CD4-positive, alpha-beta T cell treated with Interleukin-17A for 4 hours (primary cell): ENCODE measurements at places on chromosomes 12 and 14.

GRCh38 chr12:19856389-19856788 lies 417.1 kb downstream of the AEBP2 start:
- DNase-seq = no peak

- no peak for DNase-seq
Observed at GRCh38 chr14:96827290-96827689, 30.1 kb downstream of the VRK1 start.

DNA sequence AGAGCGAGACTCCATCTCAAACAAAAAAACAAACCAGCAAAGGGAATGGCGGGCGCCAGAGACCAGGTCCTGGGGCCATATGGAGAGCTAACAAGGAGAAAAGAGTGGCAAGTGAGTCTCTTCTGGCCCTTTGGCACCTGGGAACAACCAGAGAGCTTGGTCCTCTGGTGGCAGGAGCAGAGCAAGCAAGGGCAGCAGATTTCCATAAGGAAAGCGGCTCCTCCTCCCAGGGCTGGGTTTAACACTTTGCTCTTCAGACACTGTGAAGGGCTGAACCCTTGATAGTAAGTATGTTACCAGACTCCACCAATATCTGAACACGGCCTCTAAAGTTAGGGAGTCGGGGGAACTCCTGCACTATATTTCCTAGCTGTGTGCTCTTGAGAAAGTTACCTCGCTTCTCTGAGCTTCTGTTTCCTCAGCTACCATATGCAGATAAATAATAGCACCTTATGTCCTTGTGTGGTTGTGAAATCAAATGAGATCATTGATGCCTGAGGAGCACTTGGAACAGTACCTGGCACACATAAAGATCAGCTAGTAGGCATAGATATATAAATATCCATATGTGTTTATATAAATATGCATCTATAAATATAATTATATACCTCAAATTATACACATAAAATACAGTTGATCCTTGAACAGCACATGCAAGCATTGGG lies 33.4 kb upstream of the PLEKHG6 start:
- no peak for DNase-seq

GRCh38 chr12:57485695-57486094 lies 2.2 kb upstream of the MARS1 start:
- no peak for DNase-seq

DNA sequence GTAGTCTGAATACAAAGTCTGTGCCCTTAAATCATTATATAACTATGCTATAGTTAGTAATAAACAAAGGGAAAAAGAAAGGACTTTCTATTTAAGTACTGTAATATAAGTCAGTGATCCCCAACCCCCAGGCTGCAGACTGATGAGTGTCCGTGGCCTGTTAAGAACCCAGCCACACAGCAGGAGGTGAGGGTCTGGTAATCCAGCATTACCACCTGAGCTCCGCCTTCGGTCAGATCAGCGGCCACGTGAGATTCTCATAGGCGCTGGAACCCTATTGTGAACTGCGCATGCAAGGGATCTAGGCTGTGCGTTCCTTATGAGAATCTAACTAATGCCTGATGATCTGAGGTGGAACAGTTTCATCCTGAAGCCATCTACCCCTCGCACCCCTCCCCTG lies 15.7 kb downstream of the NFYB start:
- DNase-seq = no peak

- no peak for DNase-seq
Observed at GRCh38 chr12:112751844-112752243, 39.7 kb upstream of the RPH3A start.

DNA sequence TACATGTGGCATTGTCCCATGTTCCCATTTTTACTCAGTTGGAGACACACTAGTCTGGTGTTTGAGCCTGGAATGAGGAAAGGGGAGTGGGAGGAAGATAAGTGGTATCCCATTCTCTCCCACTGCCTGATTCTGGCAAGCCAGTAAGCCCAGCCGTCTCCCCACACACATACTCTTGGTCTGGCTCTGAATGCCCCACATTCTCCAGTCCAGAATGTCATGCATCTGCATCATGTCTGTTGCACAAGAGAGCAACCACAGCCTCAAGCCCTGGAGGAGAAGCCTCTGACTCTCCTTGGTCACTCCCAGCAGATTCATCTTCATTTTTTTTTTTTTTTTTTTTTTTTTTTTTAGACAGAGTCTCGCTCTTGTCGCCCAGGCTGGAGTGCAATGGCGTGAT lies 48.0 kb downstream of the DRAM1 start:
- no peak for DNase-seq
